ENCODE measurements at places on chromosomes 2 and 18. TPM values are rescaled to one million over a fixed set of nuclear protein-coding genes. Genes with fewer than 3 reads are reported as not detected.

DNA sequence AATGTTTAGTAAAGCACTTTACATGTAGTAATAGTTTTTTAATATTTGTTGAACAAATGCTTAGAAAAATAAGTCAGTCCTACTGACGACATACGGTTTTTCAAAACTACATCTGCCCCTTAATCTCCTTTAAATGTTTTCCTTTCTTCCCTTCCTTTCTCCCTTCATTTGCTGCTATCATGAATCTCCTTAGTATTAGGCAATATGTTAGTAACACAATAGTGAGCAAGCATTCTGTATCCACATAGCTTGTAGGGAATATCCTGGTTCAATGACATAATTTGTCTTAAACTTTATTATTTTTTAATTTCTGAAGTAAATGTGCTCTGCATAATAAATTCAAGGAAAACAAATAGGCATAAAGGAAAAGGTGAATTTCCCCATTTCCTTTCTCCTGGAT, 79.1 kb downstream of the ACSL3 start:
- no peak for DNase-seq

Gene ASPRV1
- total RNA-seq = 11.2 TPM

DNA sequence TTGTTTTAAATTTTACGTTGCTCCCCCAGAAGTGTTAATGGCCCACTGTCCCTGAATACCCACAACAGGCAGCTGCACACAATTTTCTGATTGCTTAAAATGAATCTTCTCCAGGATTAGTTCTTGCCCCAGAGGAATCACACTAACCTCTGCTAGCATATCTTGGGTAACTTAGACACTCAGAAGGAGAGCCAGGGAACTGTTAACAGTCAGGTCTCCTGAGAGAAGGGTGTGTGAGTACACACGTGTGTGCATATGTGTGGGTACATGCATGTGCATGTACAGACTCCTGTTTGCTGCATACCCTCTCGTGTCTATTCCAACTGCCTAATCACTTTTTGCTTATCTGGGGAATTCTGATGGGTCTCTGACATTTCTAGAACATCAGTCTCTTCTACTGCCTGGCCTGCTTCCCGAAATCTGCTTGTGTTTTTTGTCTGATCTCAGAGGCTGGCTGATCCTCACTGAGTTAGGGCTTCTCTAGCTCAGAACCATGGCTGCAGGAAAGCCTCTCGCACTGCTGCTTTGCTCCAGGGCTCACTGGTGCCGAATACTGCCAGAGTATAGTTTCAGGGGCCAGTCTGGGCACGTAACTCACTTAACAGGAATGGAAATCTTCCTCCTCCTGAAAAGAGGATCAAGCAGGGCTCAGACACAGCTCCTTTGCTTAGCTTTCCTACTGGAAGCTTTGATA, 62.8 kb downstream of the PRELID3A start:
- peak; percentile 19 for DNase-seq

DNA sequence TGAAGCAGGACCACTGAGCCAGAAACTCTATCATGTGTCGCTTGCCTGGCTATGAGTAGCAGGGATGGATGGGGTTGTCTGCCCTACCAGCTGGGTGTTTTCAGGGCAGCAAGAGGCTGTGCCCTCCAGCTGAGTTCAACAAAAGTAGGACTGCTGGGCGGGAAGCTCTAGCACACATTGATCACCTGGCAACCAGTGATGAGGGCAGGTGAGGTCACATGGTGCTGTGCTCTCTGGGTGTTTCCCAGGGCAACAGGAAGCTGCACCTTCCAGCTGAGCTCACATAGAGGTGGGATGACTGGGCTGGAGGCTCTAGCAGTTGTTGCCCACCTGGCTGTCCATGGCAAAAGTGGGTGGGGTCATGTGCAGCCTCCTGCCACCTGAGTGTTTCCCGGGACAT, 487.3 kb upstream of the VWC2L start:
- no peak for DNase-seq

GRCh38 chr2:108905176-108905575, 83.8 kb downstream of the EDAR start:
- no peak for DNase-seq

Gene SP9
- total RNA-seq = not detected

GRCh38 chr2:157245846-157246764, 11.4 kb upstream of the GALNT5 start:
- no peak for DNase-seq

- no peak for DNase-seq
Measured at GRCh38 chr2:162056796-162057399, 17.1 kb downstream of the DPP4 start.

Gene HAAO
- total RNA-seq = 24.1 TPM

Gene ZNF521
- total RNA-seq = 32.7 TPM

Gene FTCDNL1
- total RNA-seq = 9.0 TPM
